ENCODE measurements at places on chromosomes 1 and 21. TPM values are rescaled to one million over a fixed set of nuclear protein-coding genes. Genes with fewer than 3 reads are reported as not detected.
A peak's percentile ranks its signal among the peaks of the same experiment; 100 is the strongest.

PROK1 gene
- total RNA-seq = not detected

- no peak for DNase-seq
These were observed 4.5 kb downstream of the DHCR24 start for GRCh38 chr1:54882519-54882918.

DNA sequence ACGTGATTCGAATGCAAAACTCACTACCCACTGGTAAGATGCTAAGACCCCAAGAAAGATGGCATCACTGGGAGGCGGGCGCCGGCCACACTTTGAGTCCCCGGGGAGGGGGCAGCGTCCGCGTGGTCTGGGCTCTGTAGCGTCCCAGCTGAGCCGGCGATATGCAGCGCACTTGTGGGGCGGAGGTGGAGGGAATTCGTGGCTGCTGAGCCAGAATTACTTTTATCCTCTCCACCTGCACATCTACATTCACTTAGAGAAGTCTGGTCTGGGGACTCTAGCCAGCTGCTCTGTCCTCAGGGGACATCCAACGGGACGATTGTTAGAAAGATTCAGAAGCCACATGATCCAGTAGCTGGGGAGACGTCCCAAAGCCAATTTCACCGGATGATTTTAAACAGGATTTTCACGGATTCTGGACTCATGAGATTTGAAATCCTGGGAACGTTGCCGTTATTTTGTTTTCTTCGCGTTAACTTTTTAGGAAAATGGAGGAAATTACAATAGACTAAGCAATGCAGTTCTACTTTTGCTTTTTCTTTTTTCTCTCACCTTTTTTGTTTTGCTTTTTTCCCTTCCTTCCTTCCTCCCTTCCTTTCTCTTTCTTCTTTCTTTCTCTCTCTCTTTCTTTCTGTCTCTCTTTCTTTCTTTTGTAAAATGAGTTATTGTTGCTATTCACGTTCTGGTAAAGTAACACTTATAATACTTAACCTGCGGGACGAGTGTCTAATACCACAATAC is 1.3 kb downstream of the JAM2 start:
- no peak for DNase-seq

- DNase-seq = no peak
These were observed 15.6 kb upstream of the TTLL10 start for GRCh38 chr1:1157914-1158710.

DNA sequence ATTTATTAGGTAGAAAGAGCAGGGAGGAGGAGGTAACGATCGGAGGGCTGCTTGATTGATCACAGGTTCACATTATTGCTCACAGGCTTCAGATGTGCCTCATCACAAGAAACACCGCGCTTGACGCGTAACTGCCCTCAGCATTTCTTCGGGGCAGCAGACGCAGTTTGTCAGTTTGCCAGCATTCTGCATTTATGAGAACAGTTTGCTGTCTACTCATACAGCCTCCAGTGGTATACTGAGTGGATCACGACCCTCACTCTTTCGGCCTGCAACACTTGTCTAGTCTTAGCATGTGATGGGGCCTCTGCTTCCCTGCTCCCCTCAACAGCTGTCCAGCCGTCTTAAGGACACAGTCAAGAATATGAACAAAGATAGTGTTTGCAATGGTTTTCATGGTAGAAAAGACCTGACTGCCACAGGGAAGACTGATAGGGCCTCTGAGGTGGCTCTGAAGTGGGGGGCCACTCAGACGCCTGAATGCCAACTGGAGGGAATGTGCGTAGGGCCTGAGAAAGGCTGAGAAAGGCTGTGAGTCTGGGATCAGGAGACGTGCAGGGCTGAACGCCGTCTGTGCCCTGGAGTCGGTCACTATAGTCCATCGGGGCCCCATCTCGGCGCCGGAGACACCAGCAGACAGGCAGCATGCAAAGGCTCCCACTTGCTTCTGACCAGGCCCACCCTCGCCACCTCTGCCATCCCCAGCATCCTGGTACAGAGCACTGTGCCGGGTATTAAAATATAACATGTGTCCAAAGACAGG is 45.0 kb downstream of the UBE2G2 start:
- DNase-seq = no peak

GRCh38 chr1:113830039-113830438 is 17.8 kb upstream of the RSBN1 start:
- no peak for DNase-seq

DNA sequence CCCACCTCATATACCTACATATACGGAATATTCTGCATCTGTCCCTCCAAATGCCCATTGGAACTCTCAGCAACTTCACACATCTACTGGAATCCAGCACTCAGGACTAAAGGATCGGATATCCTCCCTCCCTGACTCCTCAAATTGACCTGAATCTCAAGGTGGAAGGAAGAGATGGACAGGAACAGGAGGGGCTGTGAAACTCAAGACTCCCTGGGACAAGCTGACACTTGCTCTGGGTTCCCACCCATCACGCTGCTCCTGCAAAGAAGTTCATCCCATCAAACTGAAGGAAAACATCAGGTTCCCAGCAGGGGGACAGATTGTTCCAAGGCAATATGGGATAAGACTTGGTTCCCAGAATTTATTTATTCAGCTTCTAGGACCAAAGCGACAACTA is 30.3 kb upstream of the TIAM1 start:
- DNase-seq = no peak

- DNase-seq = no peak
These were observed 9.0 kb downstream of the CLDN19 start for GRCh38 chr1:42730988-42731387.

GRCh38 chr1:209641832-209642172 is 10.4 kb downstream of the LAMB3 start:
- no peak for DNase-seq

DNA sequence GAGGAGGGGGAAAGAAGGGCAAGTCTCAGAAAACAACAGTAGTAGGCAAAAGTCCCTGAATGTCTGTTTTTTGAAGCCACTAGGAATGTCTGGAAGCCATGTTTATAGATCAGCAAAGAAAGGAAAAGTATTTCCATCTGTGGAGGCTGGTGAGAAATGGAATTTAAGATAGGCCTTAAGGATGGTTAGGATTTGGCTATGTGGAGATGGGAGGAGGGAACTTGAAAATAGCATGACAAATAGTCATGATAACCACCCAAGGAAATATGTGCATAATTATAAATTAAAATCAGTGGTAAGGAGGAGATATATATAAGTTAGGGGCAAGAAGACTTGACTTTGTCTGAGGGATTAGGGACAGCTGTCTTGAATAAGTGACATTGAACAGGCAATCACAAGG is 33.8 kb upstream of the FGGY start:
- DNase-seq = no peak

S100A9 gene
- total RNA-seq = not detected

GON4L gene
- total RNA-seq = 70.0 TPM

GRCh38 chr1:109546311-109547109 is 1.9 kb upstream of the GNAI3 start:
- DNase-seq = peak; percentile 82

DNA sequence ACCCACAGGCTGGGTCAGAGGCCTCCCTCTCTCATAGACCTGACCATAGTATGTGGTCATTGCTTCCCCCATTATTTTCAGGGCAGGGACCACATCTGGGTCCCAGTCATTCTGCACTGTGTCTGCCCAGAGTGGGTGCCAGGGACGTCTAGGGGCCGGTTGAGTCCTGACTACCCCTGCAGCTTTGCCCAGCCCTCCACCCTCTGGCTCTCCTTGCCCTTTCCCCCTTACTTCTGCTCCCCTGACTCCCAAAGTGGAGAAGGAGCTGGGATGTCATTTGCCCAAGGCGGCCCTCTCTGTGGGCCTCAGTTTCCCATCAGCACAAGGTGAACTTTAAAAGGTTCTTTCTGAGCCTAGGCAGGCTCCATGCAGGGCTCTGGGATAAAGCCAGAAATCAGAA is 4.3 kb upstream of the TTC22 start:
- DNase-seq = no peak

DNA sequence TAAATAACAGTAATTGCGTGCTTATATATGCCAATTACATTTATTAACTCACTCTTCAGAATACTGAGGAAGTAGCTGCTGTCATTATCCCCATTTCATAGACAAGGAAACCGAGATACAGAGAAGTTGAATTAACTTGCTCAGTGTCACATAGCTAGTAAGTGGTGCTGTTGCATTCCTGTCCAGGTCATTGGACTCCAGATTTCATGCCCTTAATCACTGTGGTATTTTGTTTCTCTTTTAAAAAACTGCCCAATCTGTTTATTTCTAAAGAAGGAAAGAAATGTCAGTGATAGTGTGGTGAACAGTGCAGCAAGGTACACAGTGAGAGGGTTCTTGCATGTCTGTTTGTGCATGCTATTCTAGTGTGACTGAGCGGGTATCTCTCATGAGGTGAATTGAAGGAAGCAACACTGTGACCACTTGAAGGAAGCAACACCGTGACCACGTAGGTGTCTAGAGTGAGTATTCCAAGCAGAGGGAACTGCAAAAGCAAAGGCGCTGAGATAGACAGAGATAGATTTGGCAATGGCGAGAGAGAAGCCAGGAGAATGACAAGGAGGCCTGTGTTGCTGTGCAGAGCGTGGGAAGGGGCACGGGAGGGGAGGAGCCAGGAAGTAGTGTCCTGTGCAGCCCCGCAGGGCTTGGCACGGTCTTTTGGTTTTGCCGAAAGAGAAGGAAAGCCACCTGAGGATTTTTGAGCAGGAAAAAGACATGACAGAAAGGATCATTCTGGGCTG is 95.9 kb downstream of the CAMTA1 start:
- no peak for DNase-seq

CRYBG2 gene
- 0.83 TPM for total RNA-seq

NUF2 gene
- total RNA-seq = 36.8 TPM

DNA sequence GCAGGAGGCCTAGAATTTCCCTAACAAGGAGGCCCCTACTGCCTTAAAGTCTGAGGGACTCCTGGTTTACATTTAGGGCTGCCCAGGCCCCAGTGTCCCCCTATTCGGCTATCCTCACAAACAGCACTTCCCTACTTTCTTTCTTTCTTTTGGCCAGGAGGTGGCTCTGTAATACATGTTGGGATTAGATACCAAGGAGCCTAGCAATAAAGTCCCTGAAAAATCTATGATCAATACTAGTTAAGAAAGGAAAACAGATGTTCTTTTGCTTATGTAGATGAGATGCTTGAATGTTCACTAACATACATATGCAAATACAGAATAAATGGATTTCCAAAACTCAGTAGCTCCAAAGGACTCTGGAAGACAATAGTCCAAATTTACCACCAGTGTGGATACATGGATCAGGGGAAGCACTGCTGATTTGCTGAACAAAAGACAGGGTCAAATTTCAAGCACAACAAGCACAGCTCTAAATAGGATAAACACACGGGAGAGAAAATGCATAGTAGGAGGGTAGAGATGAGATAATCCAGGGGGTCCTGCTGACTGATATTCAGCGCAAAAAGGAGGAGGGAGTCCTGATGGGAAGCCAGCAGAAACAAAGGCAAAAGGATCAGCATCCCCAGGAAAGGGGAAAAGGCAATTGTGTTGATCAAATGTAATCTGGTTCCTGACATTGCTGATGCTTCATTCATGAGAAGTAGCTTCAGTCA is 240.0 kb downstream of the NUF2 start:
- no peak for DNase-seq

DNA sequence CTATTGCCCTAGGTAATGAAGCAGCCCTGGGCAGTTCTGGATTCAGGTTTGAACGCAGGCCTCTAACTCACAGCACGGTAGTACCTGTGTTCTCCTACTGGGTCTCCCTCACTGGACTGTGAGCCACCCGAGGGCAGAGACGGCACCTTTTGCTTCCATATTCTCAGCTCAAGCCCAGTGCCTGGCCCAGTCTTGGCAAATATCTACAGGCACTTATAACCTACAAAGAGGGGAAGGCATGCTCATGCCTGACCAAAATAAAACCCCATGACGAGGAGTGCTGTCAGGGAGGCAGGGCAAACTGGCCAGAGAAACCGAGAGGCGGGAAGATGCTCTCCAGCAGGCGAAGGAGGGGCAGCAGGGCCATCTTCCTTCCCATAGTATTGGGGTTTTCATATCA is 91.1 kb downstream of the DDX20 start:
- no peak for DNase-seq

GRCh38 chr1:102863704-102864103 is 244.6 kb downstream of the COL11A1 start:
- no peak for DNase-seq

- no peak for DNase-seq
These were observed 11.8 kb downstream of the CD101 start for GRCh38 chr1:117013309-117013858.

OR2T33 gene
- not detected for total RNA-seq

DNA sequence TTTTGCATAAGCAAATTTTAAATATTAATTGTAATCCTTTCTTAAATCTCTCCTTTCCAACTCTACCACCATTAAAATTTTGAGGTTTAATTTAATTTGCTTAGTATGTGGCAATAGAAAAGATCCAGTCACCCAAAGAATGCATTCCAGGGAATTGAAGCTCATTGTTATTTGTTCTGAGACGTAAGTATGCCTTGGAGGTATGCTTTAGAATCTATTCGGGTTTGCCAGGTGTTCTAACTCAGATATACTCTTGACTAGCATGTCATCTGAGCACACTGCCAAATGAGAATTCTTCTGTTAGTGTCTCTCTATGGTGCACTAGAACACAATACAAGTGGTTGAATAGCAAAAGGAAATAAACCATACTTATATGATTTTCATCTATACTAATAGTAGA is 813.6 kb upstream of the ADGRL2 start:
- no peak for DNase-seq

GRCh38 chr21:29246614-29247013 is 52.1 kb upstream of the BACH1 start:
- DNase-seq = no peak

DNA sequence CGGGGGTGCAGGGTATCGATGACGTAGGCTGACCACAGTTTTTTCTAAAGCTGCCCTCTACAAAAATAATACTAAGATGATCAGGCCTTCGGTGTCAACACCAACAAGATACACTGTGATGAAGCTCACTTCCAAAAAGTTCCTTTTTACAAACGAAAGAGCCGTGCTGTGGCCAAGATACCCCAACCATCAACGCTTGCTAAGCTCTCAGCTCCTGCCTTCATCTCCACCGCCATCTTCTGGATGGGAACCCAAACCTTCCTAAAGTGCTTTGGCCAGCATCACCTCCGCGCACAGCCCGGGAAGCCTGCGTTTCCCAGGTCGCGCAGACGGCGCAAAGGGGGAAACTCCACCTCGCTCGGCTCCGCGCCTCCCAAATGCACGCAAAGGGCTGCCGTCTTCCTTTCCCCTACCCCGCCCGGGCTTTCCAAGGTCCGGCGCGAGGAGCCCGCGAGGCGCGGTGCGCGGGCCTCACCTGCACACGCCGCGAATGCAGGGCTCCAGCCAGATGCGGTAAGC is 541 bp downstream of the USP48 start:
- peak; percentile 50 for DNase-seq

BLACAT1 gene
- 0.16 TPM for total RNA-seq

PDC gene
- total RNA-seq = not detected

- no peak for DNase-seq
These were observed 126.7 kb downstream of the FOXD2 start for GRCh38 chr1:47564570-47564969.

- no peak for DNase-seq
These were observed 674 bp upstream of the TTC4 start for GRCh38 chr1:54714881-54715492.

CYP4B1 gene
- total RNA-seq = not detected

LENEP gene
- 1.8 TPM for total RNA-seq

TFF2 gene
- total RNA-seq = not detected

HSD11B1 gene
- total RNA-seq = 17.9 TPM
